ENCODE measurements at places on chromosomes 4 and X. TPM values are rescaled to one million over a fixed set of nuclear protein-coding genes. Genes with fewer than 3 reads are reported as not detected.

SLITRK4 gene
- 1.0 TPM for total RNA-seq

DNA sequence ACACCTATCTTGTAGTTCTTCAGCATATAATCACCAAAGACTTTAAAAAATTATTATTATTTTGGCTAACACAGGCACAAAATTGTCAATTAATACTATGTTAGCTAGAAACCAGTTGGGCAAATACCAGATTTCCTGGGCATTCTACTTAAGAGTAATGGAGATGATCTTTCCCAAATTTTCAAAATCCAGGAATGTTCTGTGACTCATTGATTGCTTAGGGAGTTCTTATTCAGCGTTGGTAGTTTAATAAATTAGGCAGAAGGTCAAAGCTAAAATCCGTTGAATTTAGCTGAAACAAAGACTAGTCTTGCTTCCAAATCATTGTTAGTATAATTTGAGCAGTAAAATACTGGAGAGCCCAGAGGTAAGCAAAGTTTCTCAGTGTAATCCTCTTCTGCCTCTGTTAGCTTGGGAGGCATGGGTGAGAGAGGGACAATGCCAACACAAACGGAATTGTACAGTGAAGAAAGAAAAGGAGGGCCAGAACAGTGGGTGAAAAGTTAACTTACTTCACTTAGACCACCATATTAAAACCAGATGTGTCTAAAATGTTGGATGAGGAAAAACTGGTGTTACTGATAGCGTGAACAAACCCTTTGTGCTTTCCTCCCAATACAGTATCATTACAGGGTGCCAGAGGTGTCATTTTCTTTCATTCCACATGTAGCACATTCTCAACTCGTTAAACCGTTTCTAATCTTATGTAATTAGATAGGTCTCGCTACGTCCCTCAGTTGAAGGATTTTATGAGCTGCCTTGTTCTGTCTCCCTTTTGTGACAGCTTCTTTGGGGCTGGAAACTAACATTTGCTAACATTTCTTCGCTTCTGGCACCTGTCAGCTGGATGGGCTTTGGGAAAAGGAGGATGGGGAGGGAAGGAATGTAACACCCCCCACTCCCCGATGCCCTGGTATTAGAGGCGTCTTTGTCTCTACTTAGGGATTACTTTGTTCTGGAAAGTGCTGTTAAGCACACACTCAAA, 87.4 kb upstream of the CITED1 start:
- DNase-seq: no peak

DNA sequence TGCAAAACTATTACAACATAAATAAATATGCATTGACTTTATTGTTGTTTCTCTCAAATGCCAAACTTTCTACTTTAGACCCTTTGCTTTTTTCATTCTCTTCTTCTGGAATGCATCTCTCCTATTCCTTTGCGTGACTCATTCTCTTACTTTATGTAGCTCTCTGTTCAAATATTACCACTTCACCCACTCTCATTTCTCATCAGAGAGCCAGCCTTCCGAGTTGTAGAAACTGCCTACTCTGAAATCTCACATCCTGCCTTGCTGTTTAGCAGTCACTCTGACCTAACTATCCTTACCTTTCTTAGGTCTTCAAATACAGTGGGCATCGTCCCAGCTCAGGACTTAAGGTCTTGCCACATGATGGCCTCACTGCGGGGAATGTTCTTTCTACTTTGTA, 143.5 kb downstream of the GALNTL6 start:
- no peak for DNase-seq

GRCh38 chr4:110970642-110971041, 347.8 kb upstream of the PITX2 start:
- peak; percentile 10 for DNase-seq

- no peak for DNase-seq
Observed at GRCh38 chr4:184794470-184794869, 31.3 kb downstream of the ACSL1 start.

CACNA1F gene
- 0.18 TPM for total RNA-seq

MAGEC2 gene
- not detected for total RNA-seq

GRCh38 chr4:89303814-89304388, 3.7 kb downstream of the GPRIN3 start:
- no peak for DNase-seq

DNA sequence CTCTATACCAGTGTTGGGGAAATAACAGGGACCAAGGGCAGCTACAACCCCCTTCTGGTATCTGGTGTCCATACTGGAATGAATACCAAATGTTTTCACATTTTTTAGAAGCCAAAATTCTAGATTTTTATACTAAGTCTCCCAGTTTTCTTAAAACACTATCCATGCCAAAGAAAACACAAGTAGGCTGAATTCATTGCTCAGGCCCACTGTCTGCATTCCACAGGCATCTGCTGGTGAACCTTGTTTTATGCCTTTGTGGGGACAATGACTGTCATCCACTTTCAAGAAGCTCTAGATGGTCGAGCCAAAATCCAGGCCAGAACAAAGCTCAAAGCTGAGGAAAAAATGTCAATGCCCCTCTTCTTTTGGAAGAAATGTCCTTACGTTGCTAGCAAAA, 213.4 kb upstream of the RASGEF1B start:
- no peak for DNase-seq

DNA sequence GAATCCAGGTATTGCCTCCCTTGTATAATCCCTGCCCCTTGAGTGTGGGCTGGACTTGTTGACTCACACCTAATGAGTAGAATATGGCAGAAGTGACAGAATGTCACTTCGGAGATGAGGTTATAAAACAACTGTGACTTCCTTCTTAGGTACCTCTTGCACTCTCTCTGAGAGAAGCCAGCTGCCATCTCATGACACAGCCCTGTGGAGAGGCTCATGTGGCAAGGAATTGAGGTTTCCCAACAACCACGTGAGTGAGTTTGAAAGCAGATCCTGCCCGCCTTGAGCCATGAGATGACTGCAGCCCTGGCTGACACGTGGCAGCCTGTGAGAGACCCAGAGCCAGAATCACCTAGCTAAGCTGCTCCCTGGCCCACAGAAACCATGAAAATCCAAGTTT, 13.5 kb downstream of the ASB11 start:
- DNase-seq: no peak

GRCh38 chr4:178577933-178578332, 1135.7 kb upstream of the AGA start:
- DNase-seq: no peak

P2RY4 gene
- total RNA-seq: not detected

GRCh38 chr4:5084911-5085475, 33.7 kb downstream of the STK32B start:
- DNase-seq: no peak

DNA sequence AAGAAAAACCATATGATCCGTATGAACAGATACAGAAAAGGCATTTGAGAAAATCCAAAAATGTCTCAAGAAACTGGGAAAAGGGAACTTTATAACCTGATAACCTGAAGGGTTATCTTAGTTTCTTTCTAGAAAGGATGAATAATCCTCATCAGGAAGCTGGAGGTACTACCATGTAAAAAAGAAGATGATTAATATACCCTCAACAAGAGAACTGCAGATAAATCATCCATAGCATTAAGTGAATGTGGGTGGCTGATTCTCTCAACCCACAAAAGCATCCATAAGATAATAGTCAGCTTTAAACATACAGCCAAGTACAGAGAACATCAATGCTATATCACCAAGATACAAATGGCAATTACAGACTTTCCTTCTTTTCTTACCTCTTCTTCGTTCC, 26.4 kb downstream of the ANAPC10 start:
- no peak for DNase-seq

GRCh38 chrX:133601116-133601515, 185.8 kb upstream of the GPC4 start:
- no peak for DNase-seq

PABPC1L2A gene
- not detected for total RNA-seq

MAGEA10 gene
- not detected for total RNA-seq

DNA sequence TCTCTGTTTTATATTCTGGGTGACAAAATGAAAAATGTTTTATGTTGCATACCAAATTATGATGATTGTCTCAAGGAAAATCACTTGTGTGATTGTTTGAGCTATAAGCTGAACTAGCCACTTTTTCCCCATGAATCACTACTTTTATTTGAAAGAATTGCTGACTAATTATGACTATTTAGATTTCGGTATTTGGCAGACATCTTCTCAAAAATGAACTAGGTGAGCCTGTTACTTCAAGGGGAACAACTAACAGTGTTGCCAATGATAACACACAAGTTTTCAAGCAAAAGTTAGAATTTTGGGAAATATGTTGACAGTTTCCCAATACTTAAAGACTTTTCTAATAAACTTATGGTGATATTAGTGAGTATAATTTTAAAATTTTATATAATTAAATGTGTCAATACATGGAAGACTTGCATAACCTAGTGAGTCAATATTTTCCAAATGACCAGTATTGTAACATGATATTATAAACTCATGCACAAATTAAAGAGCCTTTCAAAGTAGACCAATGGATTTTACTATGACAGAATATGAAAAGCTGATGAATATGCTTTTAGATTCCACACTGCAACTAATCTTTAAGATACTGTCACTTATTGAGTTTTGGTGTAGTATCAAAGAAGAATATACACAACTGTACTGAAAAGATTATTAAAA, 187.7 kb upstream of the GATB start:
- DNase-seq: no peak

DNA sequence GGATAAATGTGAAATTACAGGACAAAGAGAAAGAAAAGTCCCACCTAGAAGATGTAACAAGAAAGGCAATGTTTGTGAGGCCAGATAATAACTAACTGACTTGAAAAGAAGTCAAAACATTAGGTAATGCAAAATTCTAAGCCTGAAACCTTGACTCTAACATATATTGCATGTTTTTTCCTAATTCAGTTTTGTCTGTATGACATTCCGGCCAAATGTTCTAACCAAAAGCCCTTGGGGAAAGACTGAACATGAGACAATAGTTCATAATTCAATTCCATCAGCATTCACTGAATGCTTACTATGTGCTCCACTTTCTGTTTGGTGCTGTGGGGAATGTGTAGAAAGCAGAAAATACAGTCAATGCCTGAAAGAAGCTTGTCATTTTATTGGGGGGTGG, 84.8 kb upstream of the PLAC1 start:
- no peak for DNase-seq

SATL1 gene
- not detected for total RNA-seq

DNA sequence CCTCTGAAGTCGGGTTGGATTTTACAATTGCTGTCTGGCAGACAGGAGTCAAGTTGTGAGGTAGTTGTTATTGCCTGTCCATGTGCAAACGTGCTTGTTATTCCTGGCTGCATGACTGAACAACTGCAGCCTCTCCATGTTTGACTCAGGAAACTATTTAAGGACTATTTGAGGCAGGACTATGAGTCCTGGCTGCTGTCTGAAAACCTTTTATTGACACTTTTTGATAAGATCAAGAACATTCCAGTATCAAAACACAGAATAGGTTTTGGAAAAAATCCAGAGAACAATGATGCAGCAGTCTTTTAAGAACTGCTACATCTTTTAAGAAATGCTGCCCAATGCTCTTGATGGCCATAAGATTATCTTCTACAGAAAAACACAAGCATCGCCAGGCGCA, 10.0 kb upstream of the SPRY1 start:
- no peak for DNase-seq

DNA sequence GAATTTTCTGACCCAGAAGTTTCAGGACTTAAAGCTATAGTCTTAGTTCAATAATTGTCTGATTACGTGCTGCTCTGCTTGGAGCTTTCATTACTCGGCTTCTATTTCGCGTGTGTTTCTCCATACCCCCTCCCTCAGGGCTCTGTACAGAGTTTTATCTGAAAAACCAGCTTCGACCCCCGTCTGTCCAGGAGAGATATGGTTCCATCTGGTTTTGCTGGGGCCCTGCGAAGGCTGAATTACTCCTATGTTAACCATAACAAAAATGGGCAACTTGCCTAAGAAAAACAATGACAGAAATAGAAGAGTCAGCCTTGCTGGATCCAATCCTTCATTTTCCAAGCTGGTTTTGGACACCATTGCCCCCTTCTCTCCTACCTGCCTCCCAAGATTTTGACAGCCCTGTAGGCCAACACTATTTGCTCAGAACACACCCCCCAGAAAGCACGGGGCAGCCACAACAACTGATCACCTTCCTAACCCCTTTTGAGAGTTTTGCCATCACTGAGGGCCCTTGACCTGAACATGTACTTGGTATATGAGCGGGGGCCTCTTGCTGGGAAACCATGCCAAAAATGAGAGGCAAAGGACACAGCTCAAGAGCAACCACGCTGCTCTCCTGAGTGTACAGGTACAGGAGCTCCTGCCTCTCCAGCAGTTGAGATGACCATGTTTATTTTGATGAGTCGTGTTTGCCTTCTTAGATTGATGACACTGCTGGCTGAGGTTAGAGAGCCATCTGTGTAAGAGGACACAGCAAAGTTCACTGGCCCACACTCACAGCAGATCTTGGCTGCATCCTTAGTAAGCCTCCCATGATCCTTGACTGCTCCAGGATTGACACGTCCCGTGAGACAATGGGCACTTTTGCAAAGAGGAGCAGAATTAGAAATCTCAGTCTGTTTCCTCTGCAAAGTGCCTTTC, 36.2 kb upstream of the ATP6AP2 start:
- no peak for DNase-seq

DNA sequence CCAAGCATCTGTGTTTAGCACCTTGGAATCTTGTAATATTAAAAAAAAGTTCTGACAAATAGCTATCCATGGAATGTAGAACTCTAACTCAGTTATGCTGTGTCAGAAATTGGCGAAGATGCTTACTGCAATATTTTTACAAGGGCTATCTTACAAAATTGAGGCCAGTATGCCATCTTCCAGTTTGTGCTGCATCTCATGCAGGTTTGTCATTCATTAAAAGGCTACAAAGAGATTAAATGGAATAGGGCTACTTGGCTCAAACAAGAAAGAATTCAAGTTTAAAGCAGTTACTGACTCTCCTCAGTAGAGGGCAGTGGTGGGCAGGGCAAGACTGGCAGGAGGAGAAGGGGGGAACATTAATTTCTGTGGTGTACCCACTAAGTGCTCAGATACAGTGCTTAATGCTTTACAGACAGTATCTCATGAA, 66.5 kb downstream of the SHROOM4 start:
- no peak for DNase-seq

- no peak for DNase-seq
Observed at GRCh38 chrX:38768079-38768478, 33.2 kb upstream of the MID1IP1 start.

DNA sequence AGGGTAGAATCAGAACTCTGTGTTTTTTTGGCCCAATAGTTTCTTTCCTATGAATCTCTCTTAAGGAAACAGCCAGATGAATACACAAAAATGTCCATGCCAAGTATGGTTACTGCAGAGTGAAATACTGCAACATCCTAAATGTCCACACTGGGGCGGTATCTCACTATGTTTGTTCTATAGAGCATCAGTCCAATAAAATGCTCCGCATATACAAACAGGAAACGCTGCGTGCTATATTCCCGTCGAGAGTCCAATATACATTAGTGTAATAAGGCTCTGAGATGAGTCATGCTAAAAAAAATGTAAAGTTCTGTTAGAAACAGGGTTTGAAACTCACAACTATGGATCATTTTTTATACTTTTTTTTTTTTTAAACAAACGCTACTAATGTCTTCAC, 72.9 kb upstream of the ENOX2 start:
- DNase-seq: peak; percentile 2

- no peak for DNase-seq
Observed at GRCh38 chrX:74458736-74459135, 37.4 kb downstream of the SLC16A2 start.

ZCCHC18 gene
- total RNA-seq: 1.3 TPM

RNF128 gene
- 9.9 TPM for total RNA-seq

GRCh38 chr4:8681391-8681790, 88.8 kb downstream of the CPZ start:
- no peak for DNase-seq
